ENCODE measurements at places on chromosomes 5 and 9. TPM values are rescaled to one million over a fixed set of nuclear protein-coding genes. Genes with fewer than 3 reads are reported as not detected.
A peak's percentile ranks its signal among the peaks of the same experiment; 100 is the strongest.

DNA sequence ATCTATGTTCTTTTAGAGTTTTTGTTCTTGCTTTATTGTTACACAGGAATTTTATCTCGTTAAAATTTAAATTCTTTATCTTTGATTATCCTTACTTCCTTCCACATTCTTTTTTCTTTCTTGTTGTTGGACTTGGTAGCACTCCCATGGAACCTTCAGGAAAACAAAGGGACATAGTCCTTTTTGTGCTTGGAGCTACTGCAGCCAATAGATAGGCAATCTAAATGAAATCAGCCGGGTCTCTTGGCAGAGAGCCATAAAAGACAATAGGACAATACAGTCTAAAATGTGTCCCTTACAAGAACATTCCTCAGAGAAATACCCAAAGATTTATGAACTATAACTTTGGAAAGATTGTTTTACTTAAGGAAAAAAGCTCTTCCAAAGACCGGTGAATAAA is 548.1 kb upstream of the C9orf72 start:
- H3K4me3 ChIP-seq, result no peak overlapping the region
- no peaks in the 10 kb centered on the region for H3K27me3 ChIP-seq
- no peak for DNase-seq
- peaks cover 48% of the 10 kb centered on the region for H3K4me1 ChIP-seq
- no peaks in the 10 kb centered on the region for H3K36me3 ChIP-seq
- peak overlapping the region; percentile 24 for H3K27ac ChIP-seq

GRCh38 chr9:134723037-134723436 is 81.4 kb downstream of the COL5A1 start:
- no peaks in the 10 kb centered on the region for H3K4me1 ChIP-seq
- H3K27me3 ChIP-seq, result no peaks in the 10 kb centered on the region
- H3K4me3 ChIP-seq, result no peak overlapping the region
- H3K36me3 ChIP-seq, result no peaks in the 10 kb centered on the region
- H3K27ac ChIP-seq, result no peak overlapping the region

GRCh38 chr9:106696804-106697203 is 166.2 kb upstream of the ZNF462 start:
- H3K36me3 ChIP-seq, result no peaks in the 10 kb centered on the region
- no peak for DNase-seq
- H3K4me3 ChIP-seq, result no peak overlapping the region

GRCh38 chr5:88660264-88660946 is 222.6 kb downstream of the MEF2C start:
- H3K27ac ChIP-seq, result no peak overlapping the region
- H3K4me3 ChIP-seq, result peak overlapping the region; percentile 84
- DNase-seq, result no peak
- H3K36me3 ChIP-seq, result no peaks in the 10 kb centered on the region

- H3K4me3 ChIP-seq, result no peak overlapping the region
- H3K36me3 ChIP-seq, result no peaks in the 10 kb centered on the region
- H3K27me3 ChIP-seq, result peaks cover 85% of the 10 kb centered on the region
- peaks cover 16% of the 10 kb centered on the region for H3K4me1 ChIP-seq
- no peak overlapping the region for H3K27ac ChIP-seq
- DNase-seq, result no peak
These were observed 51.4 kb upstream of the XPA start for GRCh38 chr9:97748525-97748924.

DNA sequence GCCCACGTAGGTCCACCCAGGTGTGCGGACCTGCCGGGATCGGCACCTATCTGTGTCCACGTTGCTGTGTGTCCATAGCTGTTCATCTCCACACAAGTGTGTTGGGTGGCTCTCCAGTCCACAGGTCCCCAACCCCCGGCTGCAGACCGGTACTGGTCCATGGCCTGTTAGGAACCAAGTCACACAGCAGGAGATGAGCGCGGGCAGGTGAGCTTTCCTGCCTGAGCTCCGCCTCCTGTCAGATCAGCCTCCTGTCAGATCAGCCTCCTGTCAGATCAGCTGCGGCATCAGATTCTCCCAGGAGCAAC is 18.9 kb downstream of the LAMC3 start:
- no peak for DNase-seq
- no peak overlapping the region for H3K27ac ChIP-seq
- H3K36me3 ChIP-seq, result no peaks in the 10 kb centered on the region

PNPLA7 gene
- total RNA-seq, result 1.8 TPM

F12 gene
- total RNA-seq, result 2.3 TPM

Measured in neural crest cell (in vitro differentiated cells).